Uterus (tissue), 4 donors: ENCODE measurements at places on chromosomes 3 and 15.

DNA sequence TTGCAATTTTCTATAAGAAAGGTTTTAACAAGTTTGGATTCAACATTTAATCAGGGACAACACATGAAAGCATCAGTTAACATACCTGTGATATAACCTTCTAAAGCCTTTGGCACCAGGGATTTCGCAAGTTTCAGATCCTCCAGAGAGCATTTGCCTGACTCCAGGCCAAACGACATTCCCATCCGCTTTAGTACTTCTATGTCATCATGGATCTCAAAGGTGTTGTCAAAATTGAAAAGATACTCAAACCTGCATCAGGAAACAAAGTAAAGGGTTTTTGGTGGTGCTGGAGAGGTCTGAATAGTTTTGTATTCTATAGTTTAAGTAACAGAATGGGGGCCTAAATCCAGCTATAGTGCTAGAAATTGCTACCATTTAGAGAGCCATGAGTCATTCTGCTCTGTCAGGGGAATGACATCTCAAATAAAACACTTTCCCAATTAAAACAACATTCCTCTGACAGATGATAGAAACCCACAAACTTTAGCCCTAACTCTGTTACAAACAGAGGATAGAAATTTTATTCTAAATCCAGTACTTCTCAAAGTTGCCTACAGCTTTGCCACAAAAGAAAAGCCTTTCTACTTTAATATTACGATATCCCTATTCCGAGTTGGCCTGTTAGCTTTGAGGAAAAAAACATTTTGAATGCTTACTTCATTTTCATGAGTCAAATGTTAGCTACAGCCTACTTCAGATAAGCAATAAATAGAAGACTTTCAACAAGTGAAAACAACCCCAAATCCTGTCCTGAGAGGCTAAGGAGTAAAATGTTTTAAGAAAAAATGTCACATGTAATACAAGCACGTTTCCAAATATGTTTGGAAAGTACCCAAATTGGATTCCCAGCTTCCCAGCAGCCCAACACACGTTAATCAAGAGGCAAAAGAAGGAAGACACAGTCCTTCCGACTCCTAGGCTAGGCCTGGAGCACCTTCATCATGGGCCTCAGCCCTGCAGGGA is 83.4 kb downstream of the ATP1B3 start:
- no peak for DNase-seq

- DNase-seq: no peak
These were observed 455.6 kb downstream of the TBL1XR1 start for GRCh38 chr3:176741664-176742047.

GRCh38 chr15:71465131-71465955 is 345.0 kb upstream of the NR2E3 start:
- DNase-seq: no peak

- no peak for DNase-seq
These were observed 25.2 kb upstream of the CCK start for GRCh38 chr3:42290966-42291714.

- no peak for DNase-seq
These were observed 190.3 kb downstream of the SATB1 start for GRCh38 chr3:18234717-18235335.

DNA sequence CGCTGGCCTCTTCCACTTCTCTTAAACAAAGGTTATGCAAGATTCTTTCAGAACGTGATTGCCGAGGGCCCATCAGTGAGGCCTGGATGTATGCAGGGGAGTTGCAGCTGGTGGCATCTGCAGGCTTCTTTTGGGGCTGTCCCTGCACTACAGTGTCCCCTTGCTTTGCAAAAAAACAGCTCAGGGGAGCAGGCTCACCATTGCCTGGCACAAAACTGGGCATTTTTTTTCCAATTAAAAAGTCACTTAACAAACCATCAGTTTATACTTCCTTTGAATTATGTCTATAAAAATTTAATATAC is 148.6 kb downstream of the ATP10A start:
- DNase-seq: no peak

- no peak for DNase-seq
These were observed 67.9 kb downstream of the PRICKLE2 start for GRCh38 chr3:64157150-64158035.

GRCh38 chr3:173886-174285 is 22.7 kb upstream of the CHL1 start:
- DNase-seq: no peak

GRCh38 chr15:87549296-87549695 is 707.2 kb downstream of the NTRK3 start:
- no peak for DNase-seq

- no peak for DNase-seq
These were observed 66.4 kb upstream of the RPL35A start for GRCh38 chr3:197883541-197883940.

DNA sequence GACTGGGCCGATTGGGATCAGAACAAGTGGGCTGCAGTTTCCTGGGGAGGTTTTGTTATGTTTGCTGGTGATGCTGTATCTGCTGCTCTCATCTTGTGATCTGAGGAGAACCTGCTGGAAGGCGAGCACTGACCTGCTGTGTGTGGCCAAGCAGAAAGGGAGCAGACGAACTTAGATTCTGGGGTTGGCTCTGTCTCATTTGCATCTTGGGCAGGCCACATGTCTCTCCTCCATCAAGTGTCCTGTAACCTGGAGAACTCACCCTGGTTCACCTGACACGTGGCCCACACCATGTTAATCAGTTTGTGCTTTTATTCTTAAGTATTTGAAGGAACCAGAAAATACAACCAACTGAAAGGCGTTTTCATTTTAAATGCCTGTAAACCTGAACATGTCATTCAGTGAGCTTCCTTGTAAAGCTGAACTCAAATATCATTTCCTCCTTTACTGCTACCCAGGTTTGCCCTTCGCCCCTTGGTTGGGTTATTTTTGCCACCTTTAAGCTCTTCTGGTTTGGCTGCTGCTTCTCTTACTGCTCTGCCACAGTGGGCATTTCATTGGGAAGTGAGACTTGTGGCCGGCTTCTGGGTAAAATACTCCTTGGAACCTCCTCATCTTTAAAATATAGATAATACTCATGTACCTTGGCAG is 33.5 kb upstream of the TRAK1 start:
- DNase-seq: no peak

DNA sequence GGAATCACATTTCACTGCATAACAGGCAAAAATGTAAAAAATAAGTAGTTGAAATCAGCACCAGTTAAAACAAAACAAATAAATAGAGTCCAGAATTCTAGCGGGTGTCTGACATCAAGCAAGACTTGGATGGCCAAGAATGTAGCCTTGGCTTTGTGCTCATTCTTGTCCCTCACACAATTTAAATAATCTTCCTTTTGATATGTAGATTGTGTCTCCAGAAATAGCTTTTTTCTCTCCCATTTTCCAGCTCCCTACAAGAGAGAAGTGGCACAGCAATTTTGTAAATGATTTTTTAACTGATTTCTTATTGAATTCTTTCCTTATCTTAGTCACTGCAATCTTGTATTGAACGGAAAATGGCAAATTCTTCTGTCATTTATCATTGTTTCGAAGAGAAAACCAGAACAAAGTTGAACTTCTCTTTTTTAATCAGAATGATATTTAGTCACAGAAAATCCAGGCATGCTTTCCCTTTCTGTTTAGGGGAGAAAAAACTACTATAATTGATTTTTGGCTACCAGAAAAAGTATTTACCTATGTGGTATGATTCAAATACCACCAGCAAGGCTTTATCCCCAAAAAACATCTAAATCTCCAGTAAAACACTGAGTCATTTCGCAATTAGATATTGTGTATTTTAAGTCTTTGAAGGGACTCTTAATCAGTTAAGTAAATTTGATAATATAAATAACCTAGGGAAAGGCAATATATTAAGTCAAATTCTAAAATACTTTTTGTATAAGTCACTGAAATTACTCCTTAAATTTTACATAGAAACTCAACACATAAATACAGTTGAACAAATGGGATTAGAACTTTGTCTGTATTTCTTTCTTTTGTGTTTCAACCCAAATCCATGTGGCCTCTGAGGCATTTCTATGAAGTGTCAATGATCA is 481.7 kb downstream of the GBE1 start:
- DNase-seq: no peak

GRCh38 chr3:13880811-13881156 is 913 bp upstream of the WNT7A start:
- peak; percentile 9 for DNase-seq

- peak; percentile 18 for DNase-seq
These were observed 779.1 kb downstream of the MECOM start for GRCh38 chr3:168884353-168884903.

DNA sequence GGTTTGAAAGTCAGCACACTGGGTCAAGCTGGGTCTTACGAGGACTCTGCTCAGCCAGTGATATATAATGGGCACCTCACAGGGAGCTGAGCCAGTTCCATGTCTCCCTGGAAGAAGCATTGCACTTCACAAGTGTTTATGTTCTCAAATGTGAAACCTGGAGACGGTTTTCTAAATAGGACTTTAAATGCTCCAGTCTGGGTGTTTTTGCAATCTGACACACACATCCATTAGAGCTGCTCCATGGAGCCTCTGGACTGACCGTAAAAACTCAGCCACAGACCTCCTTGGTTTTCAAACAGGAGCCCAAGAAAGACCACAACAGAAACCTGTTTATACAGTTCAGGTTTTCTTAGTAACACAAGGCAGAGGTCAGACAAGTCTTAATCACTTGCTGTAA is 201.3 kb upstream of the LRIG1 start:
- no peak for DNase-seq

GRCh38 chr3:177977381-177978158 is 558.7 kb upstream of the KCNMB2 start:
- DNase-seq: no peak

DNA sequence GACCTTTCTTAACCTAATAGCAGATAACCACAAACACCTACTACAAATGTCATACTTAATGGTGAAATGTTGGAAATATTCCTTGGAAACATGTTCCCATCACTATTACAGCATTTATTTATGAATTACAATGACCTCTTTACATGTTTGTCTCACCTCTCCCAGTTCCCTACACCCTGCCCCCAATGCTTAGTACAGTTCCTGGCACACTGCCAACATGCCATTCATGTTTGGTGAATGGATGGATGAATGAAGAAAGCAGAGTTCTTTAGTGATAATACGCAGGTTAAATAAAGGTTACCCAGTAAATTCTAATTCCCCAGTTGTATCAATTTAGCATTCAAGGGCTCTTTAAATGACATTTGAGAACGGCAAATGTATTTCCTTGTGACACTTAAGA is 259.9 kb upstream of the ATP11B start:
- DNase-seq: no peak

DNA sequence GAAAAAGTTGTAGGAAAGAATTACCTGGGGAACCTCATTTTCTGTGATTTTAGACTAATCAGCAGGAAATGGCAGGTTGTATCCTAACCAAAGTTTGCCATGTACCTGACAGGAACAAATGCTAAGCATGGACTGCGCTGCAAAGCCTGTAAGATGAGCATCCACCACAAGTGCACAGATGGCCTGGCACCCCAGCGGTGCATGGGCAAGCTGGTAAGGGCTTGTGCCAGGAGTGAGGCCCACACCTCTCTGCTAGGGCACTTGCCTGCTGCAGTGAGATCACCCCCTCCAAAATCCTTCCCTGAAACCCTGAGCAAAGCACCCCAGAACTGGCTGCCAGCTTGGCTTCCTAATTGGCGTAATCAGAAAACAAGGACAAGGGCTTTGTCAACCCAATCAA is 102.6 kb downstream of the STAC start:
- no peak for DNase-seq

DNA sequence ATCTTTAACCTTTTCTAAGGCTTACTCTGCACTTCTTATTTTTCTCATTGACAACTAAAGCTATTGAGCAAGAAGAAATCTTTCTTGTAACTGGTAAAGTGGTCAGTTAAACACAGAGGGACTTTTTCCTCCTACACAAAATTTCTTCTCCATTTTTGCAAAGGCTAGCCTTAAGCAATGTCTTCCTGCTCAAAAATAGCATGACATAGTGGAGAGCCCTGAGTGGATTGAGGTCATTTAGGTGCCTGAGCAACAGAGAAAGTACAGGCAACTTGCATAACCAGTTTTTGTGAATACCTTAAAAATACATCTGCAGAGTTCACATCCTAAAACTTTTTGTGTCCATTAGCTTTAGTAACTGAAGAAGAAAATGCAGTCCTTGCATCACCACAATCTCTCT is 144.7 kb upstream of the TTC14 start:
- DNase-seq: no peak

DNA sequence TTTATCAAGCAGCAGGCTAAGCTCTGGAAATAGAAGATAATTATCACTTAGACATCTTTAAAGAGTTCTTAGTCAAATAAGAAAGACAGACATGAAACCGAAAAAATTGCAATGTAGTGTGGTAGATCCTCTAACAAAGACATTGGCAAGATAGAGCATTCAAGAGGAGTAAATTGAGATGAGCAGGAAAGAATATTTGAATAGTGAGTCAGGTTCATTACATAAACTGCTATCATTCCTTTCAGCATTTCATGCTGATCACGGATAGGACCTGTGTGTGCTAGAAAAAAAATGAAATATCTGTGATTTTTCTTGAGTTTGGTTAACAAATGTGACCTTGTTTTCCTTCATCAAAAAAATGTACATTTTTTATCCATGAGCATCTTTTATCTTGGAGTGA is 460.9 kb downstream of the OTOL1 start:
- DNase-seq: no peak

DNA sequence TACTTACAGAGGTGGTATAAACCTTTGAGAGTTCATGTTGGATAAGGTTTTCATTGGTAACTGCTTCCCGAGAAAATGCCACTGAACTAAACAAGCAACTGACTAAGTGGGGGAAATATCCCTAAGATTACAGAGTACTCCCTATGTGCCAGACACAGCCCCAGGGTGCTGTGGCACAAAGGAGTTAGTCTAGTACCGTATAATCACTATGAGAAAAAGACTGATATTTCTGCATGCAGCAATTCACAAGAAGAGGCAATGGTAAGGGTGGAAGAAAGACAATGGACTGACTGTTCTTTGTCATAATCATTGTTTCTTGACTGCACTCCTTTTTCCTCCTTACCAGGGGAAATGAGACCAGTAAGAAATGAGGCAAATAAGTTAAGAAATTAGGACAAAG is 20.0 kb upstream of the SLC25A26 start:
- no peak for DNase-seq

DNA sequence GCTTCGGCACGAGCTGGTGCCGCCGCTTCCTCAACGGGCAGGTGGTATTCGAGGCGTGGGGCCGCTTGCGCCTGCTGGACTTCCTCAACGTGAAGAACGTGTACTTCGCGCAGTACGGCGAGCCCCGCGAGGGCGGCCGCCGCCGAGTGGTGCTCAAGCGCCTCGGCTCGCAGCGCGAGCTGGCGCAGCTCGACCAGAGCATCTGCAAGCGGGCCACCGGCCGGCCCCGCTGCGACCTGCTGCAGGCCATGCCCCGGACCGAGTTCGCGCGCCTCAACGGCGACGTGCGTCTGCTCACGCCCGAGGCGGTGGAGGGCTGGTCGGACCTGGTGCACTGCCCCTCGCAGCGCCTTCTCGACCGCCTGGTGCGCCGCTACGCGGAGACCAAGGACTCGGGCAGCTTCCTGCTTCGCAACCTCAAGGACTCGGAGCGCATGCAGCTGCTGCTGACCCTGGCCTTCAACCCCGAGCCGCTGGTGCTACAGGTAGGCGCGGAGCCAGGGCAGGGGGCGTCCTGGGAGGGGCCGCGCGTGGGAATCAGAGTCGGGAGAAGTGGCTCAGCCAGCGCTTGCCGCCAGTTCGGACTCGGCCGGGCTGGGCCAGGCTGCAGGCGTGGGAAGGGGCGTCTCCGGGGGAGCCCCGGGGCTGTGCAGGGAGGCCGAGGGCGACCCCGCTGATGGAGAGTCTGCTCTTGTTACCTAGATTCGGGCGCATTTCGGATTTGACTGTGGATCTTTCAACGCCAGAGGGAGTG is 1.1 kb downstream of the DIPK2A start:
- peak; percentile 58 for DNase-seq
